Progenitor cell of endocrine pancreas (in vitro differentiated cells): ENCODE measurements at places on chromosomes 16 and 17.

DNA sequence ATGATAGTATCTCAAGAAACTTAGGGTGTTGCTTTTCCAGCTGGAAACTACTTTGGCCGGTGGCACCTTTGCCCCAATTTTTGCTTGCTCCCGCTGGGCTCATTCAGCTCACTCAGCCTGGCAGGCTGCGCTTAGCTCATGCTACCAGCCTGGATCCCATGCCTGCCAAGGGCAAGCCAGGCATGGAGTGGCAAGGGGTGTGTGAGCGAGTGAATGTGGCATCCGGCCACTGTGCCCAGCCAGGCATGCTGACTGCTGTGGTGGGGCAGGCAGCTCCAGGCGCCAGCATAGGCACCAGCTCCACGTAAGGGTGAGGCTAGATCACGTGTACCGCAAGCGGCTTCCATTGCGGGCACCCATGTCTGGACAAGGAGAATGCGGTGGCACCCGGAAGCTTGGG is 9.4 kb downstream of the B3GNT9 start:
- DNase-seq, result no peak

GRCh38 chr17:55314061-55314783 is 49.5 kb downstream of the HLF start:
- DNase-seq, result no peak

DNA sequence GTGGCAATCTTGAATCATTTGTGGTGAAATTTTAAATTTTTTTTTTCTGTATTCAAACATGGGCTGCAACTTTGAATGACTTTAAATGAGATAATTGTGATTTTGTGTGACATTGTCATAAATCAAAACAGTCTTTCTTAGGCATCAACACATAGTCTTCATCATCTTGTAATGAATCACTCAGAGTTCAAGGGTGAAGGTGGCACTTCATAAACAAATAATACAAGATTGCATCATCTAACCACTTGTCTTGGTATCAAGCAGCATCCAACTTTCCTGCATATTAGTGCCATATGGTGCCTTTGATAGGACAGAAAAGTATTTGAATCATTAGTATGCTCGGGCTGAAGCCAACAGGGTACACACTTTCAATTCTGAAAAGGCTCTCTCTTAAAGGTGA is 392.4 kb upstream of the GOT2 start:
- no peak for DNase-seq

DNA sequence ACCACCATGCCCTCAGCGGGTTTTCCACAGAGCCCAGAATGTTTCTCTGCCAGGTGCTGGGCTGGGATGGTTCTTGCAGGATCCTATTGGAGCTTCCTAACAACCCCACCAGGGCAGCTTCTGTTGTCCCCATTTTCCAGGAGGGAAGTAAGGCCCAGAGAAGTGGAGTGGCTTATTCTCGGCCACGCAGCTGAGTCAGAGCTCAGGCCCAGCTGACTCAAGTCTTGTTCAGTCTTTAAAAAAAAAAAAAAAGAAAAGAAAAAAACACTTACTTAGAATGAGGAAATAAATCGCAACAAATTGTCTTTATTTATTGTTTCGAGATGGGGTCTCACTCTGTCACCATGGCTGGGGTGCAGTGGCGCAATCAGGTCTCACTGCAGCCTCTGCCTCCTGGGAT is 413.0 kb downstream of the CPPED1 start:
- DNase-seq, result no peak

GRCh38 chr16:19815418-19815817 is 69.2 kb downstream of the GPRC5B start:
- no peak for DNase-seq

GRCh38 chr17:14741491-14741890 is 440.6 kb downstream of the HS3ST3B1 start:
- no peak for DNase-seq

DNA sequence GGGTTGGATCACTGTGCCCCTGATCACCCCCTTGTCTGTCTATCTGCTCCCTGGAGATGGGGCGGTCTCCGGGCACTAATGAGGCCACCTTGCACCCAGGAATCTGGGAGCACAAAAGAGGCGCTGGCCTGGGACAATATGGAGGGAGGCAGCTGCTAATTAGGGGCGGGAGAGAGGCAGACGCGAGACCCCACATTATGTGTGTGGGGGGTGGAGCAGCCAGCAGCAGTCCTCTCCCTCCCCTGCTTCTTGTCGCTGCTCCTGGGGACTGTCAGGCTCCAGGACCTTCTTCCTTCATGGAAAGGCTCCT is 324 bp upstream of the HCRT start:
- DNase-seq, result no peak

DNA sequence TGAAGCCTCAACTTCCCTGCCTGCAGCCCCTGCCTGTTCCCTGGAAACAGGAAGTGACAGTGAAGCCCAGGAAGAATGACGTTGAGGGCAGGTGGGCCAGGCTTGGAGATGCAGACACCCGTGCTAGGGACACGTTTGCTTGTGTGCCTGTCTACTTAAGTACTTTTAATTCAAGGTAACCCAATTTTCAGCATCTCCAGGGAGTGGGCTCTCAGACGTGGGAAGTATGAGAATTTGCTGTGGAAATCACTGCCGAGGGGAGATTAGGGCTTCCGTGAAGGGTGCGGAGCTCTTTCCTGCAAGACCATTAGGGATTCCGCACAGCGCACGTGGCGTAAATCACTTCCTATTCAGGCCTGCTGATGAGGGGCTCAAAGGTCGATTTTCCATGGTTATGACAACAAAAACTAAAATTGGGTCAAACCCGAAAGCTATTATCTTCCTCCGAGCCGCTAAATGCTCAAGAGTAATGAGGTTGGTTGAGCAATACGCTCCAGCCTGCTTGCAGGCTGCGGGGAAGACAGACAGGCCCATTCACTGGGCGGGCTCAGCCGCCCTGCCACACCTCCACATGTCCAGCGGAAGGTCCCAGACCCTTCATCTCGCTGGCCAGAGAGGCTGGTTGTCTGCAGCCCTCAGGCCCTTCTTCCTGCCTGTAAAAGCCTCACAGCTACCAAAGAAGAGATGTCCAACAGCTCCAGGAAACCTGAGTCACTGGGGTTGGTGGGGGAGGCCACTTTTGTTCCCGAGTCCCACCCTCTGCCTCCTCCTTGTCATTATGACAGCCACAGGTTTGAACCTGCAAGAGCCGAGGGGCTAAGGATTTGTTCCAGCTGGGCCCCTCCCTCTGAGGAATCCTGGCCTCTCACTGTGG is 109.9 kb downstream of the RBFOX3 start:
- DNase-seq, result no peak

DNA sequence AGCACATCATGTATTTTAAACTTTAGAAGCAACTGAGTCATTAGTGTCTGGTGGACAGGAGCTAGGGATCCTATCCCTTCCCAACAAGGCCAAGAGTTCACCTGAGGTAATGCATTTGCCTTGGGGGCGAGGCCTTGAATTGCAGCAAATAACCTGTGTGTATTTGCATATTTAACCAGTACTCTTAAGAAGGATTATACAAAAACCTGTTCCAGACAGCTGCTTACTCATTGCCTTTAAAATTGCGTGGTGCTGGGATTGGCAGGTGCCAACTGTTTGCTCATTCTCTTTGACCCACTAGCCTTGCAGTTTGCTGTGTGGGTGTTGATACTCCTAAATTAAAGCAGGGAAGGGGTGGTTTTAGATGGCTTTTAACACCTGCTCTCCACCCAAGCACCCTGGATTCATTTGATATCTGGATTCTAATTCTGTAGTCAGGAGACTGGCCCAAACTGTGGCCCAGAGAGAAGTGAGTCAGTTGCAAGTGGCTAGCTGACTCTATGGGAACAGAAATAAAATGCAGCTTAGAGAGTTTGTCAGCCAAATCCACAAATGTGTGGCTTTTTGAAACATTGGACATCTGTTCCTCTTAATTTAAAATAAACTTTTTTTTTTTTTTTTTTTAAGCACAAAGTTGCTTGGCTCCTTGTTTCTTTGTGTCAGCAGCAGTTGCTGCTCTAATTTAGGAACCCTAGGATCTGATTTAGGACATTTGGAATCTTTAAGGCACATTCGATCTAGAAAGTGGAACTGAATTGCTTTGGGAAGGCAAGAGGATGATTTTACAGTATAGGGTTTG is 46.9 kb downstream of the TUBD1 start:
- no peak for DNase-seq

- DNase-seq, result peak; percentile 94
Observed at GRCh38 chr16:3059041-3059722, 6.3 kb upstream of the IL32 start.

GRCh38 chr17:57494443-57494842 is 238.1 kb downstream of the MSI2 start:
- no peak for DNase-seq

GRCh38 chr16:88077328-88078108 is 126.3 kb downstream of the BANP start:
- DNase-seq, result no peak

GRCh38 chr17:55492781-55493341 is 18.4 kb downstream of the SMIM36 start:
- DNase-seq, result no peak

DNA sequence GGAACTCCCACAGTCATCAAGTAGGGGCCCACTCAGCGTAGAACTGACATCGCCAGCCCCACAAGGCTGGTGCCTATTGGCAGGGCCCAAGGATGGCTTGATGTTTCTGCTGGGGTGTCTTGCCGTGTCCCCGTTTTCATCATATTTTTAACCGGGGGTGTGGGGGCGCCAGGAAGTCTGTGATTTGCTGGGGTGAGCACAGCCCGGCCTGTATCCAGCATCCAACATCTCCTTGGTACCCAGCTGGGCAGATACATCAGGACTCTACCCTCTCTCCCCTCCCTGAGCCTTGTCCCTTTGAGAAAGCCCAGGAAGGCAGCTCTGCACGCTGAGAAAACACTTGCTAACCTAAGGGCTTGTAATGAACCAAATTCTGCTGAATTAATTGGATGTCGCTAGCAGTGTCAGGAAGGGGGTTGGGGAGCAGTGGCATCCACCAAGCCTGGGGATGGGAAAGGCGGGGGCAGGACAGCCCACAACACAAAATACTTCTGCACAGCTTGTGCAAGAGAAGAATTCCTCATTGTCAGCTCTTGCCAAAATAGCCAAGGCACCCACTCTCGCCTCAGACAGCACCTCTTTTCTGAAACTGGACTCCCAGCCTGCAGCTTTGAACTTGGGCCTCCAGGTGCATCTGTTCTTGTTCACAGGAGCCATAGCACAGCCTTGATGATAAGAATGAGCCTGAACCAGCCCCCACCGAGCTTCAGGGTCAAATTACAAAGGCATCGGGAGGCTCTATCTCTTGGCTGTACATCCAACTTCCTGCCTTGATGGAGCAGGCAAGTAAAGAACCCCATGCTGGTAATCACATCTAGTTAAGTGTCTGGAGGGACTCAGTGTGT is 63.7 kb upstream of the LYRM9 start:
- no peak for DNase-seq

DNA sequence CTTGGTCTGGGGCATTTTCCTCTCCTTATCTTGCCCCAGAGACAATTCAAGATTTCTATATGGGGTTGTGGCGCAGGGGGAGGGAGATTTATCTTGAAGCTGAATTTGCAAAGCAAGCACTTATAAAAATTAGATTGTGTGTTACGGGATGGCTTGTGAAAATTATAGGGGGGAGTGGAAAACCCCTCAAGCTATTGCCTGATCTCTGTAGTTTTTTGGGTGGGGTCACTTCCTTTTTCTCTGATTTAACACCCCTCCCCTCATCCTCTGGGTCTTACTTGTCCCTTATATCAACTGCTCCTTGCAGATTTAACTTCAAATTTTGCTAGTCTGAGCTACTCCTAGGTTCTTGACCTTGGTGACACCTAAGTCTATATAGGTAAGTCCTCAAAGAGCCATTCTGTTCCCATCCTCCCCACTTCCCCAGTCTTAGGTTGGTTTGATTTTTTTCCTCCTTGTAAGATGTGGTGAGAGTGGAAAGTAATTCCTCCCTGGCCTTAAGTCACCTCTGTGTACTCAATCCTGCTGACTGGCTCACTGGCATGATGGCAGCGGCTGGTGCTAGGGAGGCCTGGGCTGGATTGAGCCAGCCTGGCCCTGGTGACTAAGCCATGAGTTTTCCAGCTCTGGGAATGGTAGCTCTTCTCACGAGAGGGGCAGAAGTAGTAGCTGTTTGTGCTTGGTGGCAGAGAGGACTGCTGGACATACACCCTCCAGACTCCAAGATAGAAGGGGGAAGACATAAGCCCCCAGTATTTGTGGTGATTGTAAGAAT is 2.3 kb downstream of the ARL4D start:
- DNase-seq, result no peak

- DNase-seq, result no peak
Observed at GRCh38 chr17:51427323-51427811, 167.0 kb downstream of the UTP18 start.

DNA sequence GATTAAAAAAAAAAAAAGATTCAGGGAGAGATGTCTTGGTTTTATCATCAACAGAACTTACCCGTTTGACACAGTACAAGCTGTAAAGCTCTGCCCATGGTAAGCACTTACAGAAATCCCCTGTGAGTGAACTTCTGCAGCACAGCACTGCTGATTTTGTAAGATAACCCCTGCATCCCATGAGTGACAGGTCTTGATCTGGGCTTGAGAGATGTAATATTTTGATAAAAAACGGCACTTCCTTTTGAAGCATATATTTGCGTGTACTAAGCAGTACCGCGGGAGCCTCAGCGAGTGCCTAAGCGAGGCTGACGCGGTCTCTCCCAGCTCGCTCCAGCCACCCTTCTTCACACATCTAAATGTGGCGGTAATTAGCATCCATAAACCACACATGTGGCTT is 50.5 kb downstream of the IKZF3 start:
- no peak for DNase-seq

GRCh38 chr16:28573738-28574718 is 20.3 kb downstream of the SGF29 start:
- DNase-seq, result no peak

DNA sequence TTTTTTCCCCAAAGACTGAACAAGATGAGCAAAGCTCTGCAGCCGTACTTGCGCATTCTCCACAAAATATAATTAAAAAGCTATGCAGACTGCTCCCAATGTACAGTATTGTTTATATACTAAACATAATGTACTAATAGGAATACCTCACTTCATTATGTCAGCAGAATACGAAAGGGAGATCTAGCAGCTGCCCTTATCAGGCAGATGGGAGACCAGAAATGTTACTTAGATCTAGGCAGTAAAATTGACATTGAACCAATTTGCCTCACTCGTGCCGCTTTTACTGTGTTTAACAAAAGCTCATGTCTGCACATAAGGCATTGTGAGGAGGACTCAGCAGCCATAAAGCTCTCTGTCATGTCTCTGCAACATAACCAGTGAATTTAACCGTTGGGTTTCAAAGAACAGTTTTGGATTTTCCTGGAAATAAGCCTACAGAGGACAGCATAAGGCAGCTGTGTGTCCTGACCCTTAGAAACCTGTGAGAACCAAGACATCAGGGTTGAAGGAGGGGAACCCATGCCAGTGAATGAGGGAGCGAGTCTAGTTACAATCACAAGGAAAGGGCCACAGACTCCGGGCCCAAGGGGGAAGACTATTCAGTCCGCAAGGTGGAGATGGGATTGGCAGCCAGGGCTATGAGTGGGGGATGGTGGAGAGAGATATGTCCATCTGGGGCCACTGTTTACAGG is 71.4 kb downstream of the GNAO1 start:
- no peak for DNase-seq

DNA sequence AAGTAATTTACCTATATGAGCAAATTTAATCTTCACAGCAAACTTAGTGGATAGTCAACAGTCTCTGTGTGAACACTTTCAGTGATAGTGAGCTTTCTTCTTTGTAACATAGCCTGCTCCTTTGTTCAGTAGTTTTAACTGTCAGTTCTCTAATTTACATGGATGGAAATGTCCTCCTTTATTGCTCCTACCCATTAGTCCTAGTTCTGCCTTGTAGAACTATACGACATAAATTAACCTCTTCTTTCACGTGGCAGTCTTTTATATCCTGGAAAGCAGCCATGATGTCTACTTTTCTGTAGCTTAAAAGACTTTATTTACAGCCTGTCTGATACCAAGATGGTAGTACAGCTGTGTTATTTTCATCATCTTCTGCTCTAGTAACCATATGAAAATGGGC is 143.6 kb downstream of the TANC2 start:
- no peak for DNase-seq
